ENCODE measurements at places on chromosomes 5 and 9. TPM values are rescaled to one million over a fixed set of nuclear protein-coding genes. Genes with fewer than 3 reads are reported as not detected.

DNA sequence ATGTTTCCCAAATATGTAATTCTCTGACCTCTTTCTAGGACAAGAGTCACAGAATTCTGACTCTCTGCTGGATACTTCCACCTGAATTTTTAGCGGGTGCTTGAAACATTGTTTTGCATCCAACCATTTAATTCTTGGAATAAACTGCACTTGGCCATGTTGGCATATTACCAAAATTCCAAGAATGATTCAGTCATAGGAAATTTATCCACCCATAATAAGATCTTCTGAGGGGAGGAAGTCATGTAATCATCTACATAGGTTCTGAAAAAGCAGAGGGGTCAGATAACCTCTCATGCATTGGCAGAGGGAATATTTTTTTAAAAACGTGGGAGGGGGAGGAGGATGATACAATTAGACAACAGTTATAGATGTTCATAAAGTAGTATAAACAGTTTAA, 156.9 kb downstream of the PAM start:
- peaks cover 6% of the 10 kb centered on the region for H3K4me1 ChIP-seq
- no peaks in the 10 kb centered on the region for H3K36me3 ChIP-seq

GRCh38 chr9:136409557-136410455, 608 bp downstream of the ENTR1 start:
- peaks cover 13% of the 10 kb centered on the region for H3K4me1 ChIP-seq
- DNase-seq = peak; percentile 72
- peaks cover 30% of the 10 kb centered on the region for H3K36me3 ChIP-seq

- H3K27ac ChIP-seq = no peak overlapping the region
- DNase-seq = no peak
- H3K36me3 ChIP-seq = no peaks in the 10 kb centered on the region
Measured at GRCh38 chr5:35136386-35136785, 88.6 kb upstream of the AGXT2 start.

- H3K27me3 ChIP-seq = no peaks in the 10 kb centered on the region
- no peak for DNase-seq
- no peaks in the 10 kb centered on the region for H3K4me1 ChIP-seq
Measured at GRCh38 chr5:27818888-27819287, 780.5 kb upstream of the CDH9 start.

DNA sequence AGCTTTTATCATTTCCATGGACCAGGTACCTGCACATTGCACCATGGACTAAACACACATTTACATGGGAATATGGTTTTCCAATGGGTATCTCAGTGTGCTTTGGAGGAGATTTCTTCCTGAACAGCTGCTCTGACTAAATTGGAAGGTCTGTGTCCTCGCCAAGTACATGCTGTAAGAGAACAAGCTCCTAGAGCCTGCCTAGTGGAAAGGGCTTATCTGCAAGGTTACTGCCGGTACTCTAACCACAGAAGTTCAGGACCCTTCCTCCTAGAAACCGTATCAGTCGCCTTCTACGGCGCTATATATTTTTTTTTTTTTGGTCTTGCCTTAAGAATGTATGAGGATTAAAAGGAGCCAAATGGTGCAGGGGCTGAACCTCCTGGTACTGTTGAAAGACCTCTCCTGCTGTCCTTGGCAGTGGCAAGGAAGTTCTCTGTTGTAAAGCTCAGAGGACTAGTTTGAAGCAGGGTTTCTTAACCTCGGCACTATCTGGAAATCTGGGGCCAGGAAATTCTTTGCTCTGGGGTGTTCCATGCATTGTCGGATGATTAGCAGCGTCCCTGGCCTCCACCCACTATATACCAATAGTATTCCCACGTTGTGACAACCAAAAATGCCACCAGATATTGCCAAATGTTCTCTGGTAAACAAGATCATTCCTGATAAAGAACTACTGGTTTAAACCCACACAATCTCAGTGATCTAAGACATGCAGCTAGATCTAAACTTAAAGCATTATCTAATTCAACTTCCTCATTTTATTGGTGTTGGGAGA, 107.4 kb downstream of the FBXO38 start:
- DNase-seq = no peak
- no peaks in the 10 kb centered on the region for H3K4me1 ChIP-seq
- no peak overlapping the region for H3K4me3 ChIP-seq
- no peak overlapping the region for H3K27ac ChIP-seq

- no peaks in the 10 kb centered on the region for H3K36me3 ChIP-seq
- H3K4me1 ChIP-seq = no peaks in the 10 kb centered on the region
- H3K27me3 ChIP-seq = no peaks in the 10 kb centered on the region
Measured at GRCh38 chr5:161546470-161547301, at the start of gene GABRB2. GABRB2 (minus strand) TSS chr5:161546725; CDS start chr5:161546643, 82 bp downstream.

DNA sequence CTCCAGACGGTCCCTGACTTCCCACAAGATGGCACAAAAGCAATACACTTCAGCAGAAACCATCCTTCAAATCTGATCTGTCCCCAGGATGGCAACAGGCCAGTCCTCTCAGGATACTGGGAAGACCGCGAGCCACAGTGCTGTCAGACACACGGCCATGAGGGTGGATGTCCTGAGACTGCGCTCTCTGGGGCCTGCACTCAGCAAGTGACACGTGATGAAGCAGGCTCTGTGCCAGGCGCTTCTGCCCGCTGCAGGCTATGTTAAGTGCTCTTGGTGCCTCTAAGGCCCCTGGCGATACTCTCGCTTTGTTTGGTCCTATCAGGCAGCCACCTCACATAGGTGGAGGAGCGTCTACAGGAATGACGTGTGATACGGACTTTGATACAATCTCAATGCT, 7.1 kb downstream of the BRD9 start:
- H3K4me3 ChIP-seq = no peak overlapping the region
- DNase-seq = no peak
- no peaks in the 10 kb centered on the region for H3K27me3 ChIP-seq

DNA sequence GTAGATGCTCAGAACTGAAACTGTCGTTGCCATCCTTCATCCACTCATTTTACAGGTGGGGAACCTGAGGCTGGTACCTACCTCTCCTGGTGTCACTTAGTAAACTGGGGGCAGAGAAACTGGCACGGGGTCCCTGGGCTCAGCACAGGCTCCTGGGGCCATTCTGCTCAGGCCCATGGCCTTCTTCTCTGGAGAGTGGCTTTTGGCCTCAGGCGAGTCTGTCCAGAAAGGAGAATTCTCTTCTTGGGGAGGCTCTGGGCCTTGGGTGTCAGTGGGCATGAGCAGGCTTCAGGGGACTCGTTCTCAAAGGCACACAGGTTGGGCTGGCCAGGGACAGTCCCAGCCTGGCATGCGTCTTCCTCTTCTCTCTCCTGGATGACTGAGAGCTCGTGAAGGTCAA, 24.6 kb downstream of the COL5A1 start:
- H3K4me3 ChIP-seq = no peak overlapping the region
- no peak overlapping the region for H3K27ac ChIP-seq
- H3K27me3 ChIP-seq = no peaks in the 10 kb centered on the region
- no peak for DNase-seq
- no peaks in the 10 kb centered on the region for H3K36me3 ChIP-seq

DNA sequence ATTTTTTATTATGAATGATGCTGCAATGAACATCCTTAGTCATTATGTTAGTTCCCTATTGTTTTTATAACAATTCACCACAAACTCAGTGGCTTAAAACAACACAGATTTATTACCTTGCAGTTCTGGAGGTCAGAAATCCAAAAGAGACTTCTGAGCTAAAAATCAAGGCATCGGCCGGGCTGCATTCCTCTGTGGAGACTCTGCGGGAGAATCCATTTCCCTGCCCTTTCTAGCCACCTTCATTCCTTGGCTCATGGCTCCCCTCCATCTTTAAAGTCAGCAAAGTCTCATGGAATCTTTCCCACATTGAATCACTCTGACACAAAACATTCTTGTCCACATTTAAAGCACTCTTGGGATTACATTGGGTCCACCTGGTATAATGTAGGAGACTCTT, 38.6 kb downstream of the SNX18 start:
- H3K36me3 ChIP-seq = no peaks in the 10 kb centered on the region
- no peaks in the 10 kb centered on the region for H3K4me1 ChIP-seq
- H3K27me3 ChIP-seq = no peaks in the 10 kb centered on the region
- no peak for DNase-seq

DNA sequence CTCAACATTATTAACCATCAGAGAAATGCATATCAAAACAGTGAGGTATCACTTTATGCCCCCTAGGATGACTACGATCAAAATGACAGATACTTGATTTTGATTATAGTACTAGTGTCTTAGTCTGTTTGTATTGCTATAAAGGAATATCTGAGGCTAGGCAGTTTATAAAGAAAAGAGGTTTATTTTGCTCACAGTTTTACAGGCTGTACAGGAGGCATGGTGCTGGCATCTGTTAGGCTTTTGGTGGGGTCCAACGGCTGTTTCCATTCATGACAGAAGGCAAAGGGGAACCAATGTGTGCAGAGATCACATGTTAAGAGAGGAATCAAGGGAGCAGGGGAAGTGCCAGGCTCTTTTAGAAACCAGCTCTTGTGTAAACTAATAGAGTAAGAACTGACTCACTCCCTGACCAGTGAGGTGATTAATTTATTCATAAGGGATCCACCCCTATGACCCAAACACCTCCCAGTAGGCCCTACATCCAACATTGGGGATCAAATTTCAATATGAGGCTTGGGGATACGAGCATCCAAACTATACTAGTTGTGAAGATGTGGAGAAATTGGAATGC, 16.0 kb upstream of the AFF4 start:
- H3K27ac ChIP-seq = no peak overlapping the region
- H3K4me3 ChIP-seq = no peak overlapping the region
- no peaks in the 10 kb centered on the region for H3K27me3 ChIP-seq
- H3K4me1 ChIP-seq = no peaks in the 10 kb centered on the region
- no peaks in the 10 kb centered on the region for H3K36me3 ChIP-seq

- no peak for DNase-seq
- H3K27ac ChIP-seq = no peak overlapping the region
- H3K4me1 ChIP-seq = no peaks in the 10 kb centered on the region
- no peaks in the 10 kb centered on the region for H3K27me3 ChIP-seq
- no peak overlapping the region for H3K4me3 ChIP-seq
Measured at GRCh38 chr5:161406880-161407279, 139.6 kb downstream of the GABRB2 start.

GRCh38 chr9:15612962-15613361, 60.1 kb downstream of the CCDC171 start:
- no peak for DNase-seq
- no peaks in the 10 kb centered on the region for H3K27me3 ChIP-seq
- H3K4me1 ChIP-seq = no peaks in the 10 kb centered on the region

Gene CARTPT
- not detected for total RNA-seq

Gene LAMC3
- 2.2 TPM for total RNA-seq

Gene SLC31A1
- 12.0 TPM for total RNA-seq

Gene FREM1
- 19.8 TPM for total RNA-seq

Gene CBY3
- not detected for total RNA-seq

Gene C5orf52
- not detected for total RNA-seq

Gene SOX30
- not detected for total RNA-seq

Gene GNAQ
- total RNA-seq = 23.9 TPM

Gene SAXO1
- not detected for total RNA-seq

Gene SLC34A1
- total RNA-seq = not detected

Gene CLTA
- total RNA-seq = 68.5 TPM

Gene IL5
- not detected for total RNA-seq

Gene TUSC1
- 5.3 TPM for total RNA-seq

Measured in pancreas (tissue), 10 donors.